ENCODE measurements at places on chromosomes 5 and 9.
A peak's percentile ranks its signal among the peaks of the same experiment; 100 is the strongest.

- DNase-seq, result no peak
Observed at GRCh38 chr9:27125936-27126335, 16.9 kb downstream of the TEK start.

- no peak for DNase-seq
Observed at GRCh38 chr9:136960212-136960937, 8.3 kb downstream of the LCN12 start.

- DNase-seq, result no peak
Observed at GRCh38 chr5:152358861-152359568, 46.1 kb downstream of the NMUR2 start.

- peak; percentile 97 for DNase-seq
Observed at GRCh38 chr5:111735583-111736270, 21.3 kb downstream of the NREP start.

DNA sequence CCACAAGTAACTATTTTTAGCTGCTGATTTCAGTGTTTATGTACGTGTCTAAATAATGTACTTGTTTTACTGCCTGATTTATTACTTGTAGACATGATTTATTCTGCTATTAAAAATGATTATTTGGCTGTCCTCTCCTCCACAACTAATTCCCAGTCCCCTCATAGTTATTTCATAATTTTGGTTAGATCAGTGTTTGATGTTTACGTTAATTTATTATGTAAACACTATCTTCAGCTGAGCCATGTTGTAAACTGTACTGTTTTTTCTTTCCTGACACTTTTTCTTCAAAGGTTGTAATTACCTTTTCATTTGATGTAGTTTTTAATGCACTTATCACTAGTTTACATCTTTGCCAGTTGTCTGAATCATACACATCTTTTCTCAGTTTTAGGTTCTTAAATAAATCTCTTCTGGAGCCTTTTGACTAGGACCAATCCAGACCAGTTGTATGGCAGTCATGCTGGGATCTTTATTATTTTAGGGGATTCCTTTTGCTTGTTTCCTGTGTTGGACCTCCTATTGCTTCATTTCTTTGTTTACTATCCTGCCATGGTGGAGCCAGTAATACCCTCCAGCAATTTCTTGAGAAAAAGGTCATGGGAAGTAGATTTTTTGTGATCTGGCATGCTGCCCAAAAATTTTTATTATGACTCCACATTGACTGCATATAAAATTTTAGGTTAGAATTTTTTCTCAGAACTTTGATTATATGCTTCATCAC lies 16.1 kb downstream of the AP3S1 start:
- DNase-seq, result peak; percentile 60

DNA sequence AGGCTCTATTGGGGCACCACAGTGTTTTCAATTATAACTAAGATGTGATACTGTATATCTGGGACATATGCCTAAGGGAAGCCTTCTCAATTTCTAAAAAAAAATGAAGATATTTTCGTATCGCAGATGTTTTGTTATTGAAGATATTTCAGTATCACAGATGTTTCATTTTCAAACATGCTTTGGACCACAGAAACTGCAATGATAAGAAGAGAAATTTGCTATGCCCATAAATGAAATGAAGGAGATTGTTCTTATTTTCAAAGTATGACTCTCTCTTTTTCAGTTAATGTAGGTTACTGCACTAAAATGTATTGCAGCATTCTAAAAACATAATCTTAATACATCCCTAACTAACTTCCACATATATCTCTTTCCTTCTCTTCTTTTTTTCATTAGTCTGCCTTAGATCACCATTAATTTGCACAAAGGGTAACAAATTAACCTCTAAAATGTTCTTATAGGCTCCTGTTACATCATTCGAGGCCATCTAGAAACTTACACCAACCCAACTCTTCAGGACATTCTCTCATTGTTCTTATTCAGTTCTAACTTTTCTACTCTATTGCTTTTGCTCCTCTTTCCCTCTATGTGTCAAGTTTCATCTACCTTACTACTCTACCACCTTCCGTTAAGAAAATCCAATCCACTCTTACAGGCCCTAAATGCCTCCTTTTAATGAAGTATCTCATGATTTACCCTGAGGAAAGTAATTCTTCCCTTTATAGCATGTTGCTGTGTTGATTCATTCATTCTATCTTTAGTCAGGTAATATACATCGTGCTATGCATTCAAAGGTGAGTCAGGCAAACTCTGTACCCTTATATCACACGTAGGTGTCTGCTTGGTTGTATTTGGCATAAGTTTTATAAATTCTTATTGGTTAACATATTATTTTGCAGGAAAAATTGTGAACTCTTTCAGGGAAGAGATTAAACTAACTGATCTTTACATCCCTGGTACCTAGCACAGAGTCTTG lies 70.5 kb downstream of the ST8SIA4 start:
- DNase-seq, result no peak

DNA sequence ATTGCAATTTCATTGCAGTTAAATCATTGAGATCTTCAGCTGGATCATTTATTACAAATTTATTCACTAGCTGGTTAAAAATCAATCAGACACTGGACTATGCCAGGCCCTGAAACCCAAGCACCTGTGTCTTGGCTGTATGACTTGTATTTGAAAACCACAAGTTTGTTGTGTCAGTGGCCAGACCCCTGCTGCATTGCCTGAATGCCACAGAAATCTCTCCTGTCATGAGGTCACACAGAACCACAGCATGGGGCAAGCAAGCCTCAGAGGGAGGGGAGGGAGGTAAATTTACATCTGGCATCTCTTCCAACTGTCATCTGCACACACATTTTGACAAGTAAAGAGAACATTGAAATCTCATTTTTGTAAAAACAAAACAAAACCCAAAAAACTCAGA lies 90.0 kb downstream of the ARRDC3 start:
- DNase-seq, result no peak

DNA sequence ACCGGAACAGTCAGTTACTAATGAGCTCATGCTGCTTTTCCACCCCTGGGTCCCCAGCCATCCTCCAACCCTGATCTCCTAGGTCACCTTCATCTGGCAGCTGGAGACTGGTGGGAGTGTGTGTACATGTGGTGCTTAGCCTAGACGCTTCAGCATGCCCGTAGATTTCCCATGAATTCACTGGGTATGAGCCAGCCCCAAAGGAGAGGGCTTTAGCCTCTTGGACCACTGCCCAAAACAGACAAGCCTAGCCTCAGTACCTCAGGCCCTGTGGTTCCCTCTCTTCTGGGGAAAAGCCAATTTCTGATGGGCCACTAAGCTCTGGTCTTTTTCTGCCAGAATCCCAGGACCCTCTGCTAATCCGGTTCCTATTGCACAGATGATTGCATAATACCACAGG lies 48.0 kb upstream of the ASTN2 start:
- no peak for DNase-seq

GRCh38 chr5:180816608-180817534 lies 14.3 kb upstream of the MGAT1 start:
- peak; percentile 52 for DNase-seq

GRCh38 chr9:113536483-113537228 lies 73.1 kb downstream of the RGS3 start:
- DNase-seq, result peak; percentile 14

- peak; percentile 86 for DNase-seq
Observed at GRCh38 chr5:73417303-73418034, 31.1 kb downstream of the FOXD1 start.

- no peak for DNase-seq
Observed at GRCh38 chr9:16710888-16711287, 159.6 kb downstream of the BNC2 start.

DNA sequence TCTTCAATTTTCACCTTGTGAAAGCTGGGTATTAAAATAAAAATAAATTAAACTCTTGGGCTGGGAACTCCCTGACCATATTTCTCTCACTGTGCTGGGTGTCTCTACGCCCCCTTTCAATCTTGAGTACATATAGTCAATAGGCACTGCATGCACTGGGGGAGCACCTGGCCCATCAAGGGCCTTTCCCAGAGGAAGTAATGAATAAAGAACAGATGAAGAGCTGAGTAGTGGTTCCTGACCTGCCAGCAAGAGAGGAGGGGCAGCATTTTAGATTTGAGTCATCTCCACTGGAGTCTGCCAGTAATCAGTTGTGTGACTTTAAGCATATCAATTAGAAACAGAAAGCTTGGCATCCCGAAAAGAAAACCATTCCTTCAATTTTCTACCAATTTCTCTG lies 6.2 kb downstream of the MAPKAP1 start:
- DNase-seq, result peak; percentile 35

DNA sequence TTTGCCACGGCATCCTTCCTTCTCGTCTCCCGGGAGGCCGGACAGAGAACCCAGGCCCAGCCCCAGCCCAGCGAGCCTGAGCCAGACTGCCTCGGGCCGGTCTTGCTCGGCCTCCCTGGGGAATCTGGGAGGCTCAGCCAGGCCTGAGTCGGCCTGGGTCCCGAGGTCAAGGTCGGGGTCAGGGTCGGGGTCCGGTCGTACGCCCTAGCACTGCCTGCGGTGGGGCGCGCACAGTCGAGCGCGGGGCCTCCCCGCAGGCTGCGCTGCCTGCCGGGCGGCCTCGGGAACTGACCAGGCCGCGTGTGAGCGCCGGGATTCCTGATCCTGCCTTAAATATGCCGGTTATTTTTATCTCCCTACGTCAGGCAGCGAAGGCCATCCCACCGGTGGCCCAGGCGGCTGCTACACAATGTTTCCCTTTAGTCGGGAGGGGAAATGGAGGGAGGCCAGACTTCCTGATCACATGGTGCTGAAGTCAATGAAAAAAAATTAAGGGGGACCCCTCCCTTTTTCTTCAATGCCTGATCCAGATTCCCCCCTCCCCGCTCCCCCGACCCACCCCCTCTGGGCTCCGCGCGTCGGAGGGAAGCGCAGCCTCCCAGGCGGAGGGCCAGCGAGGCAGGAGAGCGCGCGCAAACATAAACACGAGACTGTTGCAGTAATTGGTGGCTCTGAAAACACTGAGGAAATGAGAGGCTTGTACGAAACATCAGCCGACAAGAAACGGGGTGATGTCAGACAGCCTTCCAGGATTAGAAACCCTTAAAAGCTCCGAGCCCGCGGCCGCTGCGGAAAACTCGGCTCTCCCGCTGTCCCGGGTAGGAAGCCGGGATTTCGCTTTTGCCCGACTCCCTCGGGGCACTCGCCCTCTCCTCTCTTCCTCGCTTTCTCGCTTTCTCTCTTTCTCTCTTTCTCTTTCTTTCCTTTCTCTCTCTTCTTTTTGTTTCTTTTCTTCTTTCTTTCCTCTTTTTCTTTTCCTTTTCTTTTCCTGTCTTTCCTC lies 148.2 kb upstream of the KLF4 start:
- DNase-seq, result peak; percentile 97
